ENCODE measurements at places on chromosomes 11 and 22. TPM values are rescaled to one million over a fixed set of nuclear protein-coding genes. Genes with fewer than 3 reads are reported as not detected.
A peak's percentile ranks its signal among the peaks of the same experiment; 100 is the strongest.

GRCh38 chr11:65541093-65541982 is 16.5 kb downstream of the SCYL1 start:
- H3K27me3 ChIP-seq, result no peaks in the 10 kb centered on the region
- peak overlapping the region; percentile 88 for H3K27ac ChIP-seq
- peaks cover 7% of the 10 kb centered on the region for H3K36me3 ChIP-seq
- peak overlapping the region; percentile 78 for H3K4me3 ChIP-seq
- peaks cover 26% of the 10 kb centered on the region for H3K4me1 ChIP-seq

DNA sequence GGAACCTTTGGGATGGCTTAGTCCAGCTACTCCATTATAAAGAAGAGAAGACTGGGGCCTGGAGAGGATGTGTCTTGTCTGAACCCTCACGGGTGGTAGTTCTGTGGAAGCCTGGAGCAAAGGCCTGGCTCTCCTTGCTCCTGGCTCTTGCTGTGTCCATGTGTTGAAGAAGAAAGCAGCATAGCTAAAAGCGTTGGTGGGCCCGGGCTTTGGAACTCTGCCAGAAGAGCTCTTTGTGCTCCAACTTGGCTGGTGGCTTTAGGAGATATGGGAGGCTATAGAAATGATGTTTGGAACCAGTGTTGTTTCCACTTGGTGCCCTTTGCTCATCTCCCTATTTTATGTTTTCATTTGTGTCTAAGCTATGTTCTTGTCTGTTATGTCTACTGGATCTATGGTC is 131.1 kb downstream of the DBX1 start:
- H3K36me3 ChIP-seq, result no peaks in the 10 kb centered on the region
- DNase-seq, result no peak
- H3K27me3 ChIP-seq, result peaks cover 12% of the 10 kb centered on the region
- no peaks in the 10 kb centered on the region for H3K4me1 ChIP-seq
- no peak overlapping the region for H3K4me3 ChIP-seq

- peak; percentile 54 for DNase-seq
- H3K27me3 ChIP-seq, result no peaks in the 10 kb centered on the region
- H3K4me1 ChIP-seq, result peaks cover 20% of the 10 kb centered on the region
Measured at GRCh38 chr11:104609311-104610085, 288.8 kb downstream of the CASP12 start.

DNA sequence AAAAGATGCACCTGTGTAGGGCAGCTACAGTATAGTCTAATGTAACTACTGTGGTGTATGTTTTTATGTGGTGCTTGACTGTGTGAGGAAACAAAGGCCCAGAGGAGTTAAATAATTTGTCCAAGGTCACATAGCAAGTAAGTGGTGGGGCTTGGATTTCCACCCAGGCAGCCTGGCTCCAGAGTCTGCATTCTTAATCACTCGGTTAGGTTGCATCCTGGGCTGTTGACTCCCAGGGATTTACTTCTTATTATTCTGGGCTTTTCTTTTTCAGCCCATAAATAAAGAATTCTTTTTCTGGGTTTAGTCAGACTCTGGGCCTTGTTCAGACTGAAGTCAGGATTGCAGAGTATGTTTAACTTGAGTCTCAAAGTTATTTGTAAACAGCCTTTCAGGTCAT is 82.1 kb downstream of the ARHGAP42 start:
- H3K36me3 ChIP-seq, result no peaks in the 10 kb centered on the region
- DNase-seq, result no peak
- no peak overlapping the region for H3K4me3 ChIP-seq
- H3K27me3 ChIP-seq, result no peaks in the 10 kb centered on the region

DNA sequence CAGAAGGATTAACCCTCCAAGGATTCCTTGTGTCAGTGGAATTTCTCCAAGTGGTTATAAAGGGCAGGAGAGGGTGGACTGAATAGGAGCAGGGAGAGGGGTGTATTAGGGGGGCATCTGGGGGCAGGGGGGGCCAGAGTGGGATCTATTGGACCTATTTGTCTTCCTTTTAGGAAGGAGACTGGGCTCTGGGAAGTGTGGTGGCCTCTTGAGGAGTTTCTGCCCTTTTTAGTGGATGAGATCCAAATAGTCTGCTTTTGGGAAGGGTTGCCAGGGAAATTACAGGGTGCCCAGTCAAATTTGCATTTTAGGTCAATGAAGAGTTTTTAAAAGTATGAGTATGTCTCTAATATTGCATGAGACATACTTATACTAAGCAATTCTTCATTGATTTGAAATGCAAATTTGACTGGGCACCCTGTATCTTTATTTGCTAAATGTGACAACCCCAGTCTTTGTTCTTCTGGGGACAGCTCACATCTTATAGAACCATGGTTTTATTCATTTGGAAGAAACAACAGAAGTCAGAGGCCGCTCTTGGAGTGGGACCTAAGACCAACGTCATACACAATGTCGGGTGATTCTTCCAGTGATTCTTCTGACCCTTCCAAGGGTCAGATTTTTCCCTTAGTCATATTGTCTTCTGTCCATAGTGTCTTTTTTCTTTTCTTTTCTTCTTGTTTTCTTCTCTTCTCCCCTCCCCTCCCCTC is 429 bp upstream of the SLC22A6 start:
- H3K27ac ChIP-seq, result no peak overlapping the region
- no peaks in the 10 kb centered on the region for H3K36me3 ChIP-seq
- no peak overlapping the region for H3K4me3 ChIP-seq
- H3K4me1 ChIP-seq, result no peaks in the 10 kb centered on the region
- peaks cover 3% of the 10 kb centered on the region for H3K27me3 ChIP-seq
- no peak for DNase-seq

- no peaks in the 10 kb centered on the region for H3K27me3 ChIP-seq
- no peak for DNase-seq
- peaks cover 3% of the 10 kb centered on the region for H3K36me3 ChIP-seq
- H3K4me1 ChIP-seq, result peaks cover 54% of the 10 kb centered on the region
- no peak overlapping the region for H3K4me3 ChIP-seq
Measured at GRCh38 chr11:61087426-61088119, 14.7 kb upstream of the CD5 start.

- H3K4me3 ChIP-seq, result no peak overlapping the region
- H3K4me1 ChIP-seq, result peaks cover 5% of the 10 kb centered on the region
- no peak overlapping the region for H3K27ac ChIP-seq
- H3K36me3 ChIP-seq, result no peaks in the 10 kb centered on the region
- H3K27me3 ChIP-seq, result peaks cover 6% of the 10 kb centered on the region
- DNase-seq, result no peak
Measured at GRCh38 chr22:41968601-41969000, 642 bp upstream of the SEPTIN3 start.

The XKR3 gene
- not detected for total RNA-seq

The AP5B1 gene
- 20.2 TPM for total RNA-seq

The FDXACB1 gene
- total RNA-seq, result 5.1 TPM

The MISFA gene
- 1.9 TPM for total RNA-seq
